ENCODE measurements at places on chromosomes 5 and 9. TPM values are rescaled to one million over a fixed set of nuclear protein-coding genes. Genes with fewer than 3 reads are reported as not detected.

Gene GPSM1
- 23.6 TPM for total RNA-seq

Gene SLC34A1
- total RNA-seq: not detected

Gene IL13
- not detected for total RNA-seq

Gene SPATA31E1
- total RNA-seq: not detected

Gene IFNA1
- not detected for total RNA-seq

Gene HTR1A
- total RNA-seq: 0.35 TPM

Gene SLC6A7
- not detected for total RNA-seq

Gene TNPO1
- 176 TPM for total RNA-seq

Gene PCDHGC5
- total RNA-seq: 0.17 TPM
